ENCODE measurements at places on chromosomes 4 and X.

DNA sequence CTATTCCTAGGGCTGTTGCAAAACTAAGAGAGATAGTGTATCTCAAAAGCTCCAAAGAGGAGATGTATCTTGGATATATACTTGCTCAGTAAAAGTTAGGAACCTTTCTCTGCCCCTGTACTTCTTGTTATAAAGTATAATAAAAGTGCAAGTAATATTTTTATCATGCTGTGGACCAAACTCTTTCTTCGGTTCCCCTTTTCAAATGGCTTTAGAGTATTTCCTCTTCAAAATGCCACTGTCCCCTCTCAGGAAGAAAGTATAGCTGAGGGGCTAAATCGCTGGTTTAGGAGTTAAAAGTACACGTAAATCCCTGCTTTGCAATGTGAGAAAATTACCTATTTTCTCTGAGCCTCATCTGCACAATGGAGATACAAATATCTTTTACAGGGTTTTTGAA is 169.1 kb upstream of the FTHL17 start:
- no peak for DNase-seq

GRCh38 chr4:145756244-145756643 is 76.3 kb downstream of the C4orf51 start:
- no peak for DNase-seq

GRCh38 chr4:154595807-154596206 is 5.3 kb upstream of the FGA start:
- DNase-seq: no peak

- no peak for DNase-seq
Observed at GRCh38 chr4:6343939-6344408, 74.3 kb downstream of the WFS1 start.

GRCh38 chr4:171266671-171267070 is 546.5 kb upstream of the GALNTL6 start:
- DNase-seq: no peak

- no peak for DNase-seq
Observed at GRCh38 chrX:77014377-77015372, 432.5 kb upstream of the FGF16 start.

- DNase-seq: no peak
Observed at GRCh38 chrX:117989512-117989911, 127.1 kb downstream of the KLHL13 start.

GRCh38 chrX:16386126-16386525 is 218.8 kb downstream of the MAGEB17 start:
- DNase-seq: no peak

DNA sequence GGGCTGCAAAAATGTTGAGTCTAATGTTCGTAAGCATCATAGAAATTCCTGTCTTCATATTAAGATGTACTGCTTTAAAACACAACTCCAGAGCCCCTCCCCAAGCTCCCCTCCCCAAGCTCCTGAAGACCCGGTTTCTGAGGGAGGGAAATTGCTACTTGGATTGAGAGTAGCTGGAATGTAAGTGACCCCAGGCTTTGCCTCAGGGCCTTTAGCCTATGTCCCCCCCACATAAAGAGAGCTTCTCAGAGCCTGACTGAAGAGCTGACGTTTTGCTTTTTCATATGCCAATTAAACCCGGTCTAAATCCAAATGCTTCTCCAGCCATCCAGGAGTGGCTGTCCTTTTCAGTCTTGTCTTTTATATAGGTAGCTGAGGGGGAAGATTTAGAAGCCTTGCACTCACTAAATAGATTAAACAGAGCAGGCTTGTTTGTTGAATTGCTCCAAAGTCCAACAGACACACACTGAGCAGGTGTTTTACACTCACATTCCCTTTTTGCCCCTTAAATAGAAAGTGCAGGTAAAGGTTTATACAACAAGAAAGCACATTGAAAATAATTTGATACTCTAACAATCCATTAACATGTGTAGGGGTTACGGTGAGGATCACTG is 19.6 kb downstream of the ARX start:
- no peak for DNase-seq

GRCh38 chrX:139692908-139693307 is 15.1 kb downstream of the MCF2 start:
- DNase-seq: no peak

DNA sequence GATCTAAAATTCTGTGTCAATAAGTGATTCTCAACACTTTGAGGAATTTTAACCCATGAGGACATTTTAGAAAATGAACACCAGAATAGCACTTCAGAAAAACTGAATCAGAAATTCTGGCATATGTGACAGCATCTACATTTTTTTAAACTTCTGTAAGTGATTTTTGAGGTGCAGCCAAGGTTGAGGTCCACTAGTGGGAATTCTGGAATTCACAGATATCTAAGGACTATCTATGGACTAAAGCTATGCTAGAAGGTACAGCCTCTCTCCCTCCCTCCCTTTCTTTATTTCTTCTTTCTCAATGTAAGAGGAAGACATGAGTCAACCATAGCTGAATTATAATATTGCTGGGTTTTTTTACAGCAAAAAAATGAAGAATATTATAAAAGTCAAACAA is 508.2 kb upstream of the ATOH1 start:
- DNase-seq: no peak

DNA sequence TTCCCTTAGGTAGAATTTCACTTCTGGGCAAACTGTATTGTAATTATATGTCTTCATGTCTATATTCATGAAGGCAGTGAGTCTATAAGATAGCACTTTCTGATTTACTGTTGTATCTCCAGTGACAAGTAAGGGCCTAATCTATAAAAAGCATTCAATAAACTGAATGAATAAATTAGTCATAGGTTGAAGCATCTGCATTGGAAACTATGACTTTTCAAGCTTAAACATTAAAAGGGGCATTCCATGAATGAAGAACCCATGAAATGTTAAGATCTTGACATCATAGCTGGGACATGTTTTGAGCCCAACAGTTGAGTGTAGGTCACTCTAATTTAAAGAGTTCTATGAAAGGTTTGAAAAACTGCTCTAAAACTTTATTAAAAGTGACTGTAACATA is 159.3 kb upstream of the LCORL start:
- no peak for DNase-seq

DNA sequence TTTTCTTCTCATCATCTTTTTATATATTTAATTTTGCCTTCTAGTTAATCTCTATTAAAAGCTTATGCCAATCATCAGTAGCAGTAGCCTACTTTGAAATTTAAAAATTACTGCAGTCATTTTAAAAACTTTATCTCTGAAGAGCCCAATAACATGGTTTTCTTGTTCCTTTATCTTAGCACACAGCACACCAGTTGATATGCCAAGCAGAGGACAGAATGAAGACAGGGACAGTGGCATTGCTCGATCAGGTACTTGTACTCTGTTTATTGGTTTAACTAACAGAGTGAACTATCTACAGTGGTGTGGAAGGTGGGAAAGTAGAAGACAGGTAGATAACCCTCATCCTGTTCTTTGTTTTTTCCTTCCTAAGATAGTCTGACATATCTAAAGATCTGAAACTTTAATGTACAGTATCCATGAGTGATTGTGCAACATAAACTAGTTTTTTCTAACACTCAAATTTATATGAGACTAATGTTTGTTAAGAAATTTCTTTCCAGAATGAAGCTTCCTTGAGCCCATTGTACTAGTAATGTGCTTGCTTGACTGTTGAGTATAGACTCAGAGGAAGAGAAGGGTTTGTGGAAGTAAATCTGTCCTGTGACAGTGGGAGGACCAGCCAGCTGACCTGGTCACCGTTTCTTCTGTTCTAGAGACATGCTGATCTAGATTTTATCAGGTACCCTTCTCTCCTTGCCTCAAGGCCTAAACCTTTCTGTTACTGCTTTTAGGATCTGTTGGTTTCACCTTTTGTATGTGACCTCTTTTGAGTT is 66.6 kb downstream of the FNIP2 start:
- DNase-seq: no peak

DNA sequence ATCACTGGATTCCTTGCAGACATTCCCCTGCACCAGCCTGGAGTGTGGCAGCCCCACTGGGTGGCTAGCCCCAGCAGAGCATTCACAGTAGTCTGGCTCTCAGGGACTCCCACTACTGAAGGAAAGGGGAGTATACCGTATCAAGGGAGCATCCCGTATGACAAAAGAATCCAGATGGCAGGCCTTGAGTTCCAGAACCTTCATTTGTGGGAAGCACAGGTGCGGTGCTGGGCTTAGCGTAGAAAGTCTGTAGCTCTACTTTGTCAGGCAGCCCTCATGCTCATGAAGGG is 79.6 kb downstream of the CENPC start:
- no peak for DNase-seq

DNA sequence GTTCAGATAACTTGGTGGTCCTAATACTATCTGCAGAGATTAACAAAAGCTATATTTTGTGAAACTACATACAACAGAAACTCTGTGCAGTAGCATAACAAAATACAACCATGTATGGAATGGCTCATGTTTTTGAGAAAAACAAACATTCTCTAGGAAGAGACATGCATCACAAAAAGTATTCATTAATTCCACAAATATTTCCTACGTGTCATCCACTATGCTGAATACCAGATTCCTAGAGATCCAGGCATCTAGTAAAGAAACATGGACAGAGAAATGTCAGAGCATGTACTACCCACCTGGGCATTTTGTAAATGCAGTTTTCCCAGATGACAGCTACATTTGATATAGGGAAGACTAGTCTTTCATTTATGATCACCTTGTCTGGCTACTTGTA is 248.1 kb downstream of the OPHN1 start:
- DNase-seq: no peak

- no peak for DNase-seq
Observed at GRCh38 chr4:122731676-122732075, 828 bp upstream of the BBS12 start.

- DNase-seq: no peak
Observed at GRCh38 chr4:109303140-109303496, 660 bp upstream of the COL25A1 start.

DNA sequence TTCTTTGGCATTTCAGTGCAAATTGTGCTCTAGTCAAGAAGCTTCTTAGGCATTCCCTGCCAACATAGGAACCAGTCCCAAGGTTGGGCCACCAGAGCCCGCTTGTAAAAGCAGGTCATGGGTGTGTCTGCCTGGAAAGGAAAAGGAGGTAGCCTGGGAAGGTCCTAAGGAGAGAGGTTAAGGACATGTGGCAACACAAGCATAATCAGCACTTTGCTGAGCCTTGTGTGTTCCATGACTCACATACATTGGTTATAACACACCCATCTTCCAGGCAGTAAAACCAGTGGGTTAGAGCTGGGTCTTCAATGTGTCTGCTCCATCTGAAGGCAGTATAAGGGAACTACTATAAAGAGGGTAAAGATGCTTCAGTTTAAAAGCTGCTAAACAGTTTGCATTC is 165.0 kb downstream of the FHIP1A start:
- DNase-seq: no peak

- DNase-seq: no peak
Observed at GRCh38 chr4:17134565-17134964, 236.1 kb upstream of the LDB2 start.

GRCh38 chrX:31376408-31377022 is 304.7 kb upstream of the FTHL17 start:
- no peak for DNase-seq

DNA sequence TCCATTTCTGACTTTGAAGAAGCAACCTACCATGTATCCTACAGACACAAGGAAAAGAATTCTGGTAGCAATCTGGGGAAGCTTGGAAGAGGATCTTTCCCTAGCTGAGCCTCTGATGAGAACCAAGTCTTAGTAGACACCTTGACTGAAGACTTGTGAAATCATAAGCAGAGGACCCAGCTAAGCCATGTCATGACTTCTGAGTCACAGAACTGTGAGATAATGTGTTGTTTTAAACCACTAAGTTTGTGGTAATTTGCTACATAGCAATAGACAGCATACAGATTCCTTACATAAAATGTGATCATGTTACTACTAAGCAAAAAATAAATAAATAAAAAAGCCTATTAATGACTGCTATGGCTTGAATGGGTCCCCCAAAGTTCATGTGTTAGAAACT is 71.3 kb upstream of the ANKRD50 start:
- DNase-seq: no peak

DNA sequence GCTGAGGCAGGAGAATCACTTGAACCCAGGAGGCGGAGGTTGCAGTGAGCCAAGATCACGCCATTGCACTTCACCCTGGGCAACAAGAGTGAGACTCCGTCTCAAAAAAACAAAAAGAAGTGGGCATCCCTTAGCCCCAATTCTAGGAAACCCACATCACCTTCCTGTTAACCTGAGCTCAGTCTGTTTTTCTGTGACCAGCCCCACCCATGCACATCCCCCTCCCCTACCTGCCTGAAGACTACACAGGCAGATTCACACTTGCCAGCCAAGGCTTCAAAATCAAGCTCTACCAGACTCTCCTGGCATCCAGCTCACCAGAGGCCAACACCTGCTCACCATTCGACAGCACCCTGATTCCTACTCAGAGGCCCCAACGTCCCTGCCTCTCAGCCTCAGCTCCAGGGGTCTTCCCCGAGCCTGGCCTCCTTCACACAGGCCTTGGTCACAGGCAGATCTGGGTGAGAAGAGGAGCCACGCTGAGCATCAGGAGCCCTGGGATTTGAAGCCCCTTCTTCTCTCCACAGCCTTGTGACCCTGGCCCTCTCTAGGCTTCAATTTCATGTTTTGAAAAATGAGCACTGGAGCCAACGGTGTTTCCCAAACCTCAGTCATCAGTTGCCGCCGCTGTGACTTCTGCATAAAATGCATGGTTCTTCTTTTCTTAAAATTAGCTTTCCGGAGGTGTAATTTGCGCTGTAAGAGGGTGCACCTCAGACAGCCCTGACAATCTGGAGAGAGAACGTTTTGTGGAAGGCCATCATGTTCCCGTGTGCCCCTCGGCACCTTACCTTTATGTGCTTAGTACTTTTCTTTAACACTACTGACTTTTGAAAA is 47.3 kb downstream of the JAKMIP1 start:
- no peak for DNase-seq

DNA sequence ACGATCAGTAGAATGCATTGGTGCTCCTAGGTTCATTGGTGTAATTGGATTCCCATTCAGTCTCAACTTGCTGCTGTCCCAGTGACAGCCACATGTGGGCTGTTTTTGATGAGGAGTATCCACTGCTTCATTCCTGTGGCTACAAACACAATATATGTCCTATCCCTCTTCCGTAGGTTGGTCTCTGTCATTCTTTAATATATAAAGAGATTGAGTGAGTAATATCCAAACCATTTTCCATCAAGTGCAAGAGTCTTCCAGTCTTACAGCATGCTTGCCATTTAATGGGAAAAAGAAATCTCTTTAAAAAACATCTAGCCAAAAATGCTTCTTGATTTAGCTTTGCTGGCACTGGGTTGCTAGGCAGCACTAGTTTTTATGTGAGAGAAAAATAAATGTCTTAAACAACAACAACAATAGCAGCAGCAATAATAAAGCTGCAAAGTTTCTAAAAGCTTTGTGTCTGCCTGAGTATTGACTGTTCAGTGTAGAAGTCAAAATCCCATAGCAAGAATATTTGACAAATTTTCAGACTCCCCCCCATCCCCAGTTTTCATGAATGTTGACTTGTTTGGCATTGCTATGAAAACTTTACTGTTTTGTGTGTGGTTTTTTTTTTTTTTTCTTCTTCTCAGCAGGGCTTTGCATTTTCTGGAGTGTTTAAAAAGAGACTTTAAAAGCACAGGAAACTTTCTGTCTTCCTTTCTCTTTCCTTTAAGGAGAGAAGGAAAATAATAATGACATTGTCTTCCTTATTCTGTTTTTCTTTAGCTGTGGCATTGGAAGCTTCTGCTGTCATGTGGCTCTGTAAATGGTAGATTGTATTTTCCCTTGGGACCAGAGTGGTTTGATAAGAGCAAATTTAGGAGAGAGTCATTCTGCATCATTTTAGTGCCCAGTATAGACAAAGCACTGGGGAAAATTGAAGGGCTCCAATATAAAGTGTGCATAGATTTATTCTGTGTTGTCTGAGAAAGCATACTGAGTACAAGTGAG is 244.3 kb downstream of the ARHGAP10 start:
- no peak for DNase-seq

GRCh38 chrX:5595570-5595969 is 633.1 kb downstream of the NLGN4X start:
- DNase-seq: no peak

All from NCI-H2107 (cell line).